ENCODE measurements at places on chromosomes 13 and 19.
A peak's percentile ranks its signal among the peaks of the same experiment; 100 is the strongest.

DNA sequence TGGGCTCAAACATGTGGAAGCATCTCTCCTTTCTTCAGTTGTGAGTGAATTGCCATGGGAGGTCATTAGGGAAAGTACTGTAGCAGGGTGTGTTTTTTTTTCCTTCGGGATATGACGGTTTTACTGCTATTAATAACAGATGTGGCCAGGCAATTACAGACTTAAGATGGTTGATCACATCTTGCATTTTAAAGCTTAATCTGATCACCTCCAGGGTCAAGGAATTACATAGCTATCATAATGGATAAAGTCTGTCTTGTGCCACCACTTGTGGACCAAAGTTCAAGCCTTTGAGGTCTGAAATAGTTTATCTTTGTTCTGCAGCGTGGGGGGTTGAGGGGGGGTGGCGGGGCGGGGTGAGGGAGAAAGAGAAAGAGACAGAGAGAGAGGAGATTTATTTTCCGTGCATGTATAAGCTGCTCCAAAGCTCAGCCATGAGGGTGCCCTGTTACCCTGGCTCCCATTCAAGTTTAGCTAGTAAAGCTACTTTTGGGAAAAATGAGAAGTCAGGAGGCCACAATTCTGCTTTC, 5.5 kb upstream of the SERP2 start:
- DNase-seq: no peak

DNA sequence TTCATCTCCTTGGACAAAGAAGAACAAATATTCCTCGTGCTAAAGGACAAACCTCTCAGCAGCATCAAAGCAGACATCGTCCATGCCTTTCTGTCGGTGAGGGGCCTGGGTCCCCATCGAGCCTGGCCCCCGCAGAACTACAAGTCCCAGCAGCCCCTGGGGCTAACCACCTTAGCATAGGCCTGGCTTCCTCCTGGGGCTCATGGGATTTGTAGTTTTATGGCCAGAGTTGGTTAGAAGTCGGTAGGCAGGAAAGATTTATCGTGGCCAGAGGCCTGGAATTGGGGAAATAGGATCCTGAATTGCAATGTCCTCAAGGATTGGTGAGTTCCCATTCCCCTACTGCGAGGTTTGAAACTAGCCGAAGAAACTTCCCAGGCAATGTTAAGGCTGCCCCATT, 19.6 kb downstream of the TMEM150B start:
- DNase-seq: peak; percentile 88

GRCh38 chr13:19890030-19890429, 26.6 kb upstream of the ZMYM5 start:
- DNase-seq: no peak

GRCh38 chr13:45393941-45394570, 24.1 kb downstream of the SLC25A30 start:
- DNase-seq: peak; percentile 80

Measured in GM23338 (cell line).